ENCODE measurements at places on chromosomes 2 and 18. TPM values are rescaled to one million over a fixed set of nuclear protein-coding genes. Genes with fewer than 3 reads are reported as not detected.

Gene GCG
- total RNA-seq: not detected

Gene B3GNT7
- total RNA-seq: 0.16 TPM

Gene ABCG8
- total RNA-seq: 0.58 TPM

Gene CNDP1
- 0.31 TPM for total RNA-seq

Gene LAMA1
- 49.7 TPM for total RNA-seq

Gene DPYSL5
- total RNA-seq: 98.8 TPM
